Occipital lobe (tissue), 3 donors: ENCODE measurements at places on chromosomes 6 and 20. TPM values are rescaled to one million over a fixed set of nuclear protein-coding genes. Genes with fewer than 3 reads are reported as not detected.

NFATC2 gene
- total RNA-seq = 0.47 TPM

GGT7 gene
- 19.0 TPM for total RNA-seq

POU5F1 gene
- total RNA-seq = not detected

APOBEC2 gene
- total RNA-seq = 0.62 TPM

MTFR2 gene
- total RNA-seq = 0.94 TPM

AVP gene
- not detected for total RNA-seq

GPX5 gene
- not detected for total RNA-seq

TMEM14C gene
- 34.2 TPM for total RNA-seq

OR2H1 gene
- not detected for total RNA-seq

GRCh38 chr20:45254383-45255262 is at the start of gene SLPI:
SLPI (minus strand) TSS chr20:45254564; CDS start chr20:45254543, 21 bp downstream.
- DNase-seq = no peak

GRCh38 chr6:170008294-170008785 is 256.9 kb downstream of the ERMARD start:
- no peak for DNase-seq

DNA sequence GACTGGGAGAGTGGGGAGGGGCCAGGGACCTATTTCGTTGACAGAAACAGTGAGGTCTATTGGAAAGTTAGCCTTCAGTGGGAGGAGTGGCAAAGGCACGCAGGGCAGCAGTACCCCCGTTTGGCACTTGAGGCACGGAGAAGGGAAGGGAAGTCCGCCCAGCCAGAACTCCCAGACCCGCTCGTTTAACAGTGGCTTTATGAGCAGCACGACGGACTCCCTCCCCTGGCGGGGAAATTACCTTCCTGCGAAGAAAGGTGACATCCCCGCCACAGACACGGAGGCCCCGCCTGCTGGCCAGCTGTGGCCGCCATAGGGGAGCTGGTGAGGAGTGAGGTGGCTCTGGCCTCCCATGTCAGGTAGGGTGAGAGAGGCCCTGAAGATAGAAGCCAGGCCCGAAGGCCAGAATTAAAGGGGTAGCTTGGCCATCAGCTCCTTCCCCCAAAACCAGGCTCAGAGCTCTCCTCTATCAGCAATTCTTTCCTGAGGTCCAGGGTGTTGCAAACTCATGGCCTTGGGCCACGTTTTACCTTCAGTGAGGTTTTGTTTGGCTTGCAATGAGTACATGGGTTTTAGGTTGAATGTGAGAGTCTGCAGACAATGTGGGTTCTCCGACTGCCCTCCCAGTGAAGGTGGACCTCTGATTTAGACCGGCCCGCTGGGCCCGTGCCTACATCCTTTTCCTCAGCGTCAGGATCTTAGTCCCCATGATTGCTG is 123.7 kb downstream of the MRPL14 start:
- DNase-seq = no peak

DNA sequence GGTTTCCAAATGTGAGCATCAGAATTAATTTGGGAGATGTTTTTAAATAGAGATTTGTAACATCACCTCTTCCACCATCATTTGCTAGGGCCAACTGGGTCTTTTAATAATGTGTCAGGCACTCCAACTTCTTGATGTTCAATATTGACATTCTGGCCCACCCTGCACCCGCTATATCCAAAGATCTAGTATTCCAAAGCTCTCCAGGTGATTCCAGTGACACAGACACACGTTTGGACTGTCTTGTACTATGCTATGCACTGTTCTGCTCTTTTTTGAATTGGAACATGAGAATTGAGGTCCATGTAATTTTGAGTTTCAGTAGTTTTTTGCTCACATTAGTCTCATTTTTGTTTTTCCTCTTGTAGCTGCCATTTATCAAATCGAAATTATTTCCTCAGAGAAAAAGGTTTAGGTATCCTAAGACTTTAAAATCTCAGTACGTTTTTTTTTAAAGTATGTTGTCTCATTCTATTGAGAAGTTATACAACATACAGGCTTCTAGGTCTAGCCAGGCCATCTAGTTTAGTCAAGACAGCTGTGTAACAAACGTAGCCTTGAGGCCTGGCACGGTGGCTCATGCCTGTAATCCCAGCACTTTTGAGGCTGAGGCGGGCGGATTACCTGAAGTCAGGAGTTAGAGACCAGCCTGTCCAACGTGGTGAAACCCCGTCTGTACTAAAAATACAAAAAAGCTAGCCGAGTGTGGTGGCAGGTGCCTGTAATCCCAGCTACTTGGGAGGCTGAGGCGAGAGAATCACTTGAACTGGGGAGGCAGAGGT is 3.1 kb downstream of the BICRAL start:
- DNase-seq = no peak

GRCh38 chr6:132483779-132484679 is 28.9 kb downstream of the STX7 start:
- DNase-seq = no peak

GRCh38 chr6:4504700-4505099 is 271.5 kb upstream of the CDYL start:
- DNase-seq = no peak

DNA sequence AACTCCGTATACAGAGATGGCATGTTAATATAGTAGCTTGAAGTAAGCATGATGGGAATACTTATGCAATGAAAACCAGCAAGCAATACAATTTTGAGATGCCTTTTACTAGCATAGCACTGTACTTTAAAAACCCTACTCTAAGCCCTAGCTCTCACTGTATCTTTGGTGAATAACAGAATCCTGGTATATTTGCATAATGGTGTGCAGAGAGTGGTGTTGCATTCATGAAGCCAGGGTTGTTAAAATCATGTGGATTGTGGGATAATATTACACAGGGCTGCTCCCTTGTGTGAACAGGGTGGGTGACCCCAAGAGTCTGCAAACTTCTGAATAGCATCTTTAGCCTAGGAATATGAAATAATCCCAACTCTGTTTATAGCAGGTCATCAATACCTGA is 105.2 kb upstream of the BMP2 start:
- no peak for DNase-seq

- DNase-seq = no peak
These were observed 320.8 kb downstream of the SOX4 start for GRCh38 chr6:21914121-21914973.

DNA sequence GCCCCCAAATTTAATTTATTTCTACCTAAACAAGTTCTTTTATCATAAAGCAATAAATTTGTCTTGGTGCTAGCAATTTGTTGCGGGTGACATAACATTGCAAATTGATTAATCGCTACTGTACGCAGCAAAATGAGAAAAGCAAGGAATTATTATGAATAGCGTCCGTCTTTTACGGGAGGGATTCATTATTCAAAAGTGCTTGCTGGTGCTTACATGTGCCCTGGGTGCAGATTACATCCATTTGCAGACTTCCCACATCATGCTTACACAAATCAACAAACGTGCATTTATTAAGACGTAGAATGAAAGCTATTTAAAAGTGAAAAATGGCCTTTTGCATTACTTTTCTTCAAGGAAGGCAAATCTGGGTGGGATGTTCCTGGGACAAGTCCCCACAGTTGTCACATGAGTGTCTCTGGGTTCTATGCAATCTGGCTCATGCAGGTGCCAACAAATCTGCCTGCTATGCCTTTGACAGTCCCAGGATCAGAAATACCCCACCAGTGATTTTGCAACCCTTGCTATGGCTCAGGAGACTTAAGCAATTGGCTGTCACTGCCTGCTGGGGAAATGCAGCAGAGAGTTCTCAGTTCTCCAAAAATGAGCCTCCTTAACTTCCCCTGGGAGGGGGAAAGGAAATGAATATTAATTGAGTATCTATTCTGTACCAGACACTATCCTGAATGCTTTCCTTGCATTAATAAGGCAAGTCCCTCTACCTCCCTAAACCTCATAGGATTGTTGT is 30.1 kb upstream of the MAFB start:
- DNase-seq = no peak

GRCh38 chr6:3229566-3230178 is 2.2 kb upstream of the TUBB2B start:
- DNase-seq = peak; percentile 32

DNA sequence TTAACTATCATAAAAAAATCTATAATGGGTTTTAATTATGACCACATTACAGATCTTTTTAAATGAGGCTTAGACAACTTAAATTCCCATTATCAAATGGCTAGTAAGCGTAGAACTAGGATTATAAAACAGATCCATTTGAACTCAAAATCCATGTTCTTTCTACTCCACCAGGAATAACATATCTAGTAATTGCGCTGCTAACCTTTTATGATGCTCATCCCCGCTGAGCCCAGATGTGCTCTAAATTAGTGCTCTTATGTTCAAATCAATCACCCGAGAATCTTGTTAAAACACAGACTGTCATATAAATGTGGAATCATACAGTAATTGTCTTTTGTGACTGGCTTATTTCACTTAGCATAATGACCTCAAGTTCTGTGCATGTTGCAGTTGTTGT is 903.1 kb downstream of the PHF3 start:
- DNase-seq = no peak

GRCh38 chr20:34282041-34282440 is 21.1 kb downstream of the AHCY start:
- DNase-seq = no peak

DNA sequence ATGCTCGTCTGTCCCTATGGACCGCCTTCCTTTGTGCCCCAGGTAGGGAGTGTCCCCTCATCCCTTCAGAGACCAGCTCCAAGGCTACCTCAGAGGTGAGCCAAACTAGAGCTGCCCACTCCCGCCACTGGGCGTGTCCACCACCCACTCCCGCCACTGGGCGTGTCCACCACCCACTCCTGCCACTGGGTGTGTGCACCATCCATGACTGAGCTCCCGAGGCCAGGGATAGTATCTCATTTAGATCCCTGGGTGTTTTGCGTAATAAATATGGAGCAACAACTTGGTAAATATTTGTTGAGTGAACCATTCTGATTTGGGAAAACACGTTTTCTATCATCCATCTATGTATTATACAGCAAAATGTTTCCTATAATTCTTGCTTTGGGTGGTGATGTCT is 68.8 kb downstream of the ZBTB2 start:
- DNase-seq = no peak

DNA sequence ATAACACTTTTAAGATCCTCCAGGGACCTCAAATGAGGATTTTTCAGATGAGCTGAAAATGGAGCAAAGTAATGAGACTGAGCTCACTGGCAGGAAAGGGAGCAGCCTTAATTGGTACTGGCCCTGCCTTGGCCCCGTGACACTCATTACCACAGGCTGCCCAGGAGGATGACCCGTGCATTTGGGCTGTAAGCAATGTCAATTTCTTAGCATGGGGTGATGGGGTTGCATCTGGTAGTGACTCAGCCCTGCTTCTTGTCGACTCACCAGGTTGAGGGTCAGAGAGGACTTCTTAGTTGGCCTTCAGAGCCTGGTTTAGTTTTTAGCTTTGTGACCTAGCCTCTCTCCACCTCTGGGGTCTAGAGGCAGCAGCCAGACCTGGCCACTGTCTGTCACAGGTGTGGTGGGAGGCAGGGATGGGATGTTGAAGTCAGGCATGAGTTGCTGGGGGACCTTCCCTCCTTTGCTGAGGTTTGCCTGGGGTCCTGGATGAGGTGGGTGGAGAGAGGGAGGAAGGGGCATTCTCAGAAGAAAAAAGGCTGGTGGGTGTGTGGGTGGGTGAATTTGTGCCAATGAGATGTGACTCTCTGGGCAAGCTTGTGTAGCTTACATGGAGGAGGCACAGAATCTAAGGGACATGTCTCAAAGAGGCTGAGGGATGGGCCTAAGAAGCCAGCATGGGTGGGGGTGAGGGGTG is 25.9 kb upstream of the EPB41L1 start:
- no peak for DNase-seq

- no peak for DNase-seq
These were observed 83.8 kb downstream of the GCLC start for GRCh38 chr6:53461041-53461656.

GRCh38 chr6:142002825-142003405 is 129.8 kb upstream of the GJE1 start:
- no peak for DNase-seq

- no peak for DNase-seq
These were observed 324.3 kb downstream of the PRL start for GRCh38 chr6:21972516-21972915.

DNA sequence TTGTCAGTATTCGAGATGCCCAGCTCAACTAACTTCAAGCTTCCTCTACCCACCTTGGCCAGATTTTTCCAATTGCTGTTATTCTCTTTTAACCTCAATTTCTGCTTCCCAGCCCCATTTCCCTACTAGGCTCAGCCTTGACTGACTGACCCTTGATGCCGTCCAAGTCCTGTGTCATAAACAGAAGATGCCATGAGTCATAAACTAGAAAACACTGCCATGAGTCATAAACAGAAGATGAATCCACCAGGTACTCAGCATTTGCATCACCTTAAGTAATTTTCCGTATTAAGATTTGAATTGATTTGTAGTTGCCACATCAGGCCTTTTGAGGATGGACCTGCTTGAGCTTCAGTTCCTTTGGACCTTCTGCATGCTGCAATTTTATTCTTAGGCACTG is 123.8 kb downstream of the FAM83B start:
- DNase-seq = no peak

DNA sequence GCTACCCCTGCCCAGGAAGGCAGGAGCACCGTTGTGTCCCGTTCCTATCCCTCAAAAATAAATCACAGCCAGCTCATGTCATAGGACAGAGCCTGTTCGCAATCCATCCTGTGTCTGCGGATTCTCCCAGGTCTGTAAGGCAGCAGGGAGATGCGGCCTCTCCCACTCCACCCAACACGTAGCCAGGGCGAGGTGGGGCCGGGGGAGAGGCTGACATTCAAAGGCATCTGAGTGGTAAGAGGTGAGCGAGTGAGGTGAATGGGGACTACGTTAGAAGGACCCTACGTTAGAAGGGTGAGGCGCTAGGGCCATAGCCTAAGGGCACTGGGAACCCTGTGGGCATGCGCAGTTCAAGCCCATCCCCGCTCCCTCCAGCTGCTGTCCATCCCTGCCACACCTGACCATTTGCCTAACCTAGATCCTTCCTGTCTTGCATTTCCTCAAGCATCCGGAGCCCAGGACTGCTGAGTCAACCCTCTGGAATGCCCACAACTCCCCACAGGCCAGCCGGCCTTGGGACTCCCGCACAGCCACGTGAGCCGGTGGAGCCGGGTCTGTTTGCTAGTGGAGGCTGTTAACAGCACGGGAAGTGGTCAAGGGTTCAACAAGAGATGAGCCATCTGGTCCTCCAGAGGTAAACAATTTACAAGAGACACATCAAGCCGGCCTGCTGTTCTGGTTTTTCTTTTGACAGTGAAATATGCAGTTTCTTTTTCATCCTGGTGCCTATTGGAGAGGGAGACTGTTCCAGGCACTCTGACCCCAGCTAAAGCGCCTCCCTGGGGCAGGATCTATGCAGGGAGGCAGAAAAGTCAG is 45.9 kb downstream of the RIPOR3 start:
- DNase-seq = no peak

DNA sequence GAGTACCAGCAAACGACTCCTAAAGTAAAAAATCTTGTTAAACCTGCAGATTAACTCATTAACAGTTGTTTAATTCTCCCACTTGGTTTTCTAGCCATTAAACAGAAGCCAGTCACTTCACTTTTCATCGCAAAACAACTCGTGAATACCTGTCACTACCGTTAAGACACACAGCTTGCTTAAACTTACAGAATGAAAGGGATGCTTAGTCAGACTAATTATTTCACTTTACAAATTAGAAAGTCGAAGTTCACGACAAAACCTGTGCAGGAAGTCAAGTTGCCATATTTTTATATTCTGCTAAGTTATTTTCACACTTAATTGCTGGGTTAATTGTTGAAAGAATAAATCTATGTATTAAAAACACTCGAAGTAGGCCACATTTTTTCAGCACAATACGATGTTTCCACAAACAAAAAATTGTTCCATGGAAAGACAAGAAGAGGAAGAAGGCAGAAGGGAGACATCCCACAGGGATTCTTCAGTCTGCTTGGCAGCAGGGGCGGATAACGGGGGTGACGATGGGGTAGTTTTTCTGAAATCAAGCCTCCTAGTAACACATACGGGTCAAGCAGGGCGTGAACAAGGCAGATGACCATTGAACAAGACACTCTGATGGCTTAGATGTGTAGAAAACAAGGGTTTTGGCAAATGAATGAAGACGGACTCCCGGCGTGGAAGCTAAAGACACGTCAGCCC is 933 bp downstream of the SSR1 start:
- DNase-seq = no peak
